Tibial nerve (tissue), 4 donors: ENCODE measurements at places on chromosomes 11 and 22.
A peak's percentile ranks its signal among the peaks of the same experiment; 100 is the strongest.

GRCh38 chr11:118223570-118223969 is 1.2 kb downstream of the JAML start:
- no peaks in the 10 kb centered on the region for H3K36me3 ChIP-seq
- H3K4me1 ChIP-seq = peaks cover 9% of the 10 kb centered on the region
- H3K4me3 ChIP-seq = peak overlapping the region; percentile 36
- H3K27ac ChIP-seq = no peak overlapping the region
- no peak for DNase-seq

DNA sequence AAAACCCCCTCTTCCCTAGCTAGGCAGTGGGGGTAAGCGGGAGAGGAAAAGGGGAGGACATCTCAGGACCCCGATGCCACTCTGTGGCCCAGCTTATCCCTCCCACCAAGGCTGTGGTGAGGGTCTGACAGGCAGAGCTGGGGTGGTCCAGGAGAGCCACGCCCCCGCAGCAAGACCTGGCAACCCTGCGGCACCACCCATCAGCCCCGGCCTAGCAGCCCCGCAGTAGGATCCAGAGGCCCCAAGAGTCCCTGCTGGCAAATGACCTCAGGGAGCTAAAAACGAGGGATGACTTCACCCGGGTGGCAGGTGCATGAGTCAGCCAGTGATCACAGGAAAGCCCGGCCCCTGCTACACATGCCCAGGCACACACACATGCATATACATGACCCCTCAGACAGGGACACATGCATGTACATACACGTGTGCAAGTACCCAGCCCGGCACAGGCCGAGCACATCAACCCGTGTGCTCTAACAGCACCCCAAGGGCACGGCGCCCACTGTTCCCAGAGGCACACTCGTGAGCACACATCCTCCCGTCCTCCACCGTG is 32.3 kb downstream of the ARVCF start:
- H3K4me3 ChIP-seq = no peak overlapping the region
- peaks cover 32% of the 10 kb centered on the region for H3K36me3 ChIP-seq
- no peak for DNase-seq

GRCh38 chr11:115993590-115993989 is 489.4 kb upstream of the CADM1 start:
- no peak overlapping the region for H3K27ac ChIP-seq
- H3K4me3 ChIP-seq = no peak overlapping the region
- no peaks in the 10 kb centered on the region for H3K27me3 ChIP-seq
- no peaks in the 10 kb centered on the region for H3K4me1 ChIP-seq
- H3K36me3 ChIP-seq = no peaks in the 10 kb centered on the region
- DNase-seq = no peak

DNA sequence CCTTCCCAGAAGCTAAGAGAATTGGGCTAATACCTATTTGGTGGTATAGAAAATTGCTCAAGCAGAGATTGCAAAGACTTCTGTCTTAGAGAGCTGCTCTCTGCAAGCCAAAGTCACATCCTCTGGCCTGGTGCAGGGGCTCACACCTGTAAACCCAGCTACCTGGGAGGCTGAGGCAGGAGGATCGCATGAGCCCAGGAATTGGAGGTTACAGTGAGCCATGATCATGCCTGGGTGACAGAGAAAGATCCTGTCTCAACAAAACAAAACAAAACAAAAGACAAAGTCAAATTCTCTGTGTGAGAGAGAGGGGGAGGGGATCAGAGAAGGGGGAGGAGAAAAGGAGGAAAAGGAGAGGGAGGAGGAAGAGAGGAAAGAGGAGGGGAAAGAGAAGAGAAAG is 15.0 kb upstream of the EXPH5 start:
- H3K4me3 ChIP-seq = no peak overlapping the region
- peaks cover 4% of the 10 kb centered on the region for H3K27me3 ChIP-seq

DNA sequence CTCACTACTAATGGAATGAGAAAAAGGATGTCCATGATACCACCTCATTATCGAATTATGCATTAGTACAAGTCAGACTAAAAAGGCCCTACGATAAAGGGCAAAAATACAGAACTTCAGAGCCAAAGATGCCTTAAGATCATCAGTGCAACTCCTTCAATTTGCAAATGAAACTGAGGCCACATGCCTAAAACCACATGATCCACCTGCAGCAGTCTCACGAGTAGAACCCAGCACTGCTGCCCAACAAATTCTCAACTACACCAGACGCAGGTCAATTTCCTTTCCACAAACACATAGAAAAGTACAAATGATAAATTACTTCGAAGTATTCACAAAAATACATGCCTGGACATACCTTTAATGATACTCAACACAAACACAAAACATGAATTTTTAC is 20.1 kb downstream of the KMT5B start:
- no peak overlapping the region for H3K27ac ChIP-seq
- no peak overlapping the region for H3K4me3 ChIP-seq
- no peaks in the 10 kb centered on the region for H3K4me1 ChIP-seq
- H3K27me3 ChIP-seq = no peaks in the 10 kb centered on the region
- no peak for DNase-seq

- peak; percentile 46 for DNase-seq
- no peaks in the 10 kb centered on the region for H3K36me3 ChIP-seq
- peaks cover 29% of the 10 kb centered on the region for H3K4me1 ChIP-seq
- peak within 1 kb of the TSS; percentile 37 for H3K4me3 ChIP-seq
- no peaks in the 10 kb centered on the region for H3K27me3 ChIP-seq
- peak within 1 kb of the TSS; percentile 10 for H3K27ac ChIP-seq
These were observed at the start of gene CCDC89 for GRCh38 chr11:85685820-85686459. Gene CCDC89, minus strand, starts transcription at chr11:85686195. Its CDS starts 65 bp downstream, at chr11:85686130.

DNA sequence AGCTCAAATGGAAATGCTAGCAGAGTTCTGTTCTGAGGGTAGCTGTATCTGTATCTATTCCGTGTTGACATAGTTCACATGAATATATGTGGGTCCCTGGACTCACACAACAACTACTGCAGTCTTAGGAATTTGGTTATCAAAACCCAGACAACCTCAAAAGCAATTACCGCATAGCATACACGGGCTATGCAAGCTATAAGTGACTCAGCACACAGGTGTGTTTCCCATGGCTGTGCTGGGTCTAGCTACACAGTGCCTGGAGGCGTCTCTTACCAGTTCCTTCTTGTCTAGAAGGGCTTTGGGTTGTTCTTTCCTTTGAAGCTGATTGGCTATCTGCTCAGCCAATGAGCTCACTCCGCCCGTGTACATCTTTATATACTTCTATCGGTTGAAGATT is 98.2 kb upstream of the BID start:
- no peak overlapping the region for H3K27ac ChIP-seq
- no peaks in the 10 kb centered on the region for H3K4me1 ChIP-seq
- no peak overlapping the region for H3K4me3 ChIP-seq
- no peak for DNase-seq

DNA sequence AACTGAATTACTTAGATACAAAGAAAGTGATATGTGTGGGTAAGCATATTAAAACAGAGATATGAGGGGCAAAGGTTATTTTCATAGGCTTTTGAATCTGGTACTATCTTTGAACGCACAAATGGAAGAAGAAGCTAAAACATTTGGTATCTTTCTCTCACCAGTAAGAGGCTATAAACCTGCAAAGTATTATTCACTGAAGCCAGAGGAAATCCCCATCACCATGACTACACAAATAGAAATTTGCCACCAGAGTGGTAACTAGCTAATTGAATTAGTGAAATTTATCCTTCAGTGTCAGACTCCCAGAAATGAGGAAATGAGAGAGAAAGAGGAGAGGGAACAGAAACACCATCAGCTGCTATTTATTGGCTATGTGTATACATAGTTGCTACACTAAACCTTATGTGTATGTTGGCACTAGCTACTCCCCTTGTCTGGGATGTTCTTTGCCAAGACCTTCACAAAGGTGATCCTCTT is 503.4 kb downstream of the DLG2 start:
- no peak overlapping the region for H3K4me3 ChIP-seq
- no peak overlapping the region for H3K27ac ChIP-seq
- no peak for DNase-seq
- H3K27me3 ChIP-seq = no peaks in the 10 kb centered on the region
- no peaks in the 10 kb centered on the region for H3K36me3 ChIP-seq

DNA sequence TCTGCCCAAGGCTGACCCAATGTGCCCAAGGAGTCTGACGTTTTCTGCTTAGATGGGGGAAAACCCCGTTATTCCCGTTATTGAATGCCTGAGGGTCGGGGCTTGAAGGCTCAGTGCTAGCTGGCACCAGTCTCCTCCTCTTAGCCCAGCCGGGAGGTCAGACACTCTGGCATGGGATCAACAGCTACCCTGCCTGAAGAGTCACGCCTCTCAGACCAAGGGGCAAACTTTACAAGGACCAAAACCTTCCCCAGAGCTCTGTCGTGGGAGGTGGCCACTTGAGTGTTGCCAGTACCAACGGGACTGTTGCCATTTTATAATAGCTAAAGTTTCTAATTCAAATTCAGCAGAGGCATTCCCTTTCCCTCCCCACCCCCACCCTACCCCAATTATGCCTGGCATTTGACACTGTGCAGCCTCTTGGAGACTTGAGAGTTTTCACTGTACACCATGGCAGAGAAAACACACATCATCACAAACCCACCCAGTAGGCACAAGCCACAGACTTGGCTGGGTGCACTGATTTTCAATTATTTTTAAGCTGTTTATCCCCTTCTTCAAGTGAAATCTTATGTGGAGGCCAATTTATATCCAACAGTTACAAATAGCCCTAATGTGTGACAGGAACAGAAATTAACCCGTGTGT is 137.5 kb upstream of the SYT13 start:
- H3K27me3 ChIP-seq = no peaks in the 10 kb centered on the region
- no peaks in the 10 kb centered on the region for H3K36me3 ChIP-seq
- DNase-seq = no peak
- no peak overlapping the region for H3K27ac ChIP-seq
- no peak overlapping the region for H3K4me3 ChIP-seq
- no peaks in the 10 kb centered on the region for H3K4me1 ChIP-seq

GRCh38 chr22:43110444-43110926 is at the start of gene BIK:
Gene BIK, plus strand, starts transcription at chr22:43110750. Its CDS starts 13,273 bp downstream, at chr22:43124023.
- no peak within 1 kb of the TSS for H3K27ac ChIP-seq
- peak within 1 kb of the TSS; percentile 40 for H3K4me3 ChIP-seq
- H3K36me3 ChIP-seq = no peaks in the 10 kb centered on the region
- no peak for DNase-seq
- peaks cover 19% of the 10 kb centered on the region for H3K4me1 ChIP-seq

DNA sequence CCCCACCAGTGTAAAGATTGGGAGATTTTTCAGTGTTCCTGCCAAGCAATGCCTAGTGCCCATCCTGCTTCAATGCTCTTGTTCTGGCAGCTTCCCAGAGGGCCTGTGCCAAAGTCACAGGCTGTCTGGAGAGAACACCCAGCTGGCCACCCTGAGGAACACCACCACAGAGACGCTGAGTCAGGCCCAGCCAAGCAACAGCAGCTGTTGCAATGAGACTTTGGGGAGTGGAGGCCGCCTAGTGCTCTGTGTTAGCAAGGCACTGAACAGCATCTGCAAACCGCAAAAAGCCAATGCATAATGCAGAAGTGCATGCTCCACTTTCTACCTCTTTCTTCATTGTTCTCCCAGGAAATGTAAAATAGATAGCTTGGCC is 168.1 kb downstream of the NXPE2 start:
- H3K27me3 ChIP-seq = no peaks in the 10 kb centered on the region
- H3K4me1 ChIP-seq = no peaks in the 10 kb centered on the region
- no peaks in the 10 kb centered on the region for H3K36me3 ChIP-seq
- H3K4me3 ChIP-seq = no peak overlapping the region
- H3K27ac ChIP-seq = no peak overlapping the region

- no peak for DNase-seq
- H3K27ac ChIP-seq = no peak overlapping the region
- no peaks in the 10 kb centered on the region for H3K4me1 ChIP-seq
- H3K36me3 ChIP-seq = no peaks in the 10 kb centered on the region
These were observed 24.7 kb downstream of the DSCAML1 start for GRCh38 chr11:117772360-117772759.

DNA sequence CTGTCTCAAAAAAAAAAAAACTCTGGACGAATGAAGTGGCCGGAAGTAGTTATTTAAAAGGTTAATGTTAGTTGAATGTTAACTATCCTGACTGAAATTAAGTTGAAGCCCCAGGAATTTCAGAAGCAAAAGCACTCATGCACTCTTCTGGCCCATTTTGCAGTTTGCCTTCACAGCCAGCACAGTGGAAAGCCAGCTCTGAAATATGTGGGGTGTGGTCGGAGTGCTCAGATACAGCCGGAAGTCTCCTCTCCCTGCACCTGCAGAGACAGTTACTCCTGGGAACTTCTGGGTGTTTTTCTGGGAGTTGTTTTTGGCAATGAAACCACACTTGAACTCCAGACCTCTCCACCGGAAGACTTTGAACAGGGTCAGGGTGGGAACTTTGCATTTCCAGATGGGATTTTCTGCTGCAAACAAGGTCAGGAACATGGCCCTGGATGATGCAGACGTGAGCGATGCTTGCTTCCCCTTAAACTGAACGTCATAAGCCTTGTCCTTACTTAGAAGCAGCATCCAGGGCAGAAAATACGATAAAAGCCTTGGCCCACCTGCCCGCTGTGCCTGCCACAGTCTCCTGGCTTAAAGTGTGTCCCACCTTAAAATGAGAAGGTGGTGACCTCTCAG is 21.5 kb upstream of the CABP2 start:
- H3K27me3 ChIP-seq = no peaks in the 10 kb centered on the region
- no peaks in the 10 kb centered on the region for H3K4me1 ChIP-seq
- no peak overlapping the region for H3K4me3 ChIP-seq
- H3K27ac ChIP-seq = no peak overlapping the region
- no peaks in the 10 kb centered on the region for H3K36me3 ChIP-seq
- DNase-seq = no peak

DNA sequence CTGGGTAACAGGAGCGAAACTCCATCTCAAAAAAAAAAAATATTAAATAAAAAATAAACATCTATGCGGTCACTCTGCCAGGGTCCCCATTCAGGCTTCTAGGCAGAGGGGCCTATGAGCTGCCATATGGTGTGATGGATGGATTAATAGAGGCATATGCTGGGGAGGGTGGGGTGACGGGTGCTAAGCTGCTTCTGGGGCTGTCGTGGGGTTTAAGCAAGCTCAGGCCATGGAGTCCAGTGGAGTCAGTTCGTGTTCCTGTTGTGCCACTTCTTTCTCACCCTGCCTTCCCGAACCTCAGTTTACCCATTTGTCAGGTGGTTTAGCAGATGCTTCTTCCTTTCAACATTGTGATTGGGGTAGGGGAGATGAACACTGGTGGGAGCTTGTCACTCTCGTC is 9.0 kb upstream of the GRAMD4 start:
- no peak overlapping the region for H3K27ac ChIP-seq
- H3K27me3 ChIP-seq = no peaks in the 10 kb centered on the region
- H3K4me1 ChIP-seq = no peaks in the 10 kb centered on the region
- H3K36me3 ChIP-seq = no peaks in the 10 kb centered on the region
- H3K4me3 ChIP-seq = no peak overlapping the region
- no peak for DNase-seq

GRCh38 chr11:2558397-2558796 is 113.6 kb downstream of the KCNQ1 start:
- no peaks in the 10 kb centered on the region for H3K27me3 ChIP-seq
- no peak overlapping the region for H3K4me3 ChIP-seq
- no peaks in the 10 kb centered on the region for H3K36me3 ChIP-seq
- DNase-seq = no peak
- H3K4me1 ChIP-seq = no peaks in the 10 kb centered on the region
